ENCODE measurements at places on chromosomes 11 and 22.

- no peak for DNase-seq
Measured at GRCh38 chr11:73401217-73401923, 25.2 kb downstream of the RELT start.

GRCh38 chr11:130159657-130160497, at the start of gene ST14:
ST14 (plus strand) TSS chr11:130159782; CDS start chr11:130159980, 198 bp downstream.
- DNase-seq: no peak

GRCh38 chr11:69263736-69264052, 30.3 kb upstream of the MYEOV start:
- no peak for DNase-seq

GRCh38 chr11:16404781-16405285, 48.5 kb upstream of the SOX6 start:
- no peak for DNase-seq

- DNase-seq: no peak
Measured at GRCh38 chr11:107691000-107691750, 20.7 kb downstream of the SLN start.

DNA sequence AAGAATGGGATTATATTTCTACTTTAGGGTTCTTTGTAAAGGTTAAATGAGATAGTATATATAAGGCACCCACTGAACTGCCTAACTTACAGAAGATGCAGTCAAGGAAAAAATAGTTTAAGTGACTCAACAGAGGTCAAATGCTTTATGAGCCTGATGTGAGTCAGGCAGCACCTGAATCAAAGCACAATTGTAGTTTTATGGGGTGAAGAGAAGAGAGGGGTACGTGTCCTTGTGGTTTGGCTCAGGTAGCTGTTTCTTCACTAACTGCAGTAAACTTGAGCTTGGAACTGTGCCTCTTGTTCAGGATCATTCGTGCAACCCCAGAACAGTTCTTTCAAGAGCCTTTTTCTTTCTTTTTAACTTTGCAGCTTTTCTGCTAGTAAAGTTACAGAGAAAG, 125.2 kb upstream of the SPON1 start:
- no peak for DNase-seq

- no peak for DNase-seq
Measured at GRCh38 chr22:44711241-44711560, 9.2 kb downstream of the PRR5 start.

DNA sequence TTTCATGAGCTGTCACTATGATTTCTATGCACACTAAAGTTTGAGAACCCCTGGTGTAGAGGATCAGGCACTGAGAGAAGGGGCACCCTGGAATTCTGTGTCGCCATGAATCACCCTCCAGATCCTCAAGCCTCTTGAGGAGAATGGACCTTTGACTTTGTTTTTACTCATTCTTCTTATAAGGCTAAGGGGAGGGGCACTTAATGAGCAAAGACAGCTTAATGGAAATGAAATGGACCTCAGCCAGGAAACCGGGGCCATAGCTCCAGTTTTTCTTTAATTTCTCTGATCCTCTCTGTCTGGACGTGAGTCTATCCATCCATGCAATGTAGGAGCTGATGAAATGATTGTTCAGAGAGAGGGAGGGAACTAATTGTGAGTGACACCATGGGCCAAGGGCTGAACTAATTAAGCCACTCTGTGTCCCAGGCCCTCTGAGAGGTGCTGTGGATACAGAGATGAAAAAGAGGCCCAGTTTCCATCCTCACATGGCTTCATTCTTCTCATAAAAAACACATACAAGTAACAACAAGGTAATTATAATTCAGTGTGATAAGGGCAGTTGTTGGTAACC, 32.8 kb downstream of the OR2AT4 start:
- DNase-seq: no peak

DNA sequence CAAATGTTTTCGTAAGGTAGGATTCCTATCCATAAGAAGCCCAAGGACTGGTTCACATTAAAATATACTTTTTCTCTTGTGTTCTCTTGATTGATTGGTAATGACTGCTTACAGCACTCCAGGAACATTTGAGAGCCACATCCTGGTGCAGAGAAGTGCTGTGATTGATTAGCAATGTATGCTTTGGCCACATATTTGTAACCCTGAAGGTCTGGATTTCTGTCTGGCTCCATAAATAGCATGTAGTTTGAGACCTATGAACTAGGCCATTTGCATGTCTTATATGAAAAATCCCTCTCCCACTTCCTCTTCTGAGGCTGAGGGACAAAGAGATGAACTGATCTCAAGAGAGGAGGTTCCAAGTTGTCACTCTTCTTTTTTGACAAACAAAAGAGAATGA, 49.3 kb upstream of the CD44 start:
- no peak for DNase-seq

DNA sequence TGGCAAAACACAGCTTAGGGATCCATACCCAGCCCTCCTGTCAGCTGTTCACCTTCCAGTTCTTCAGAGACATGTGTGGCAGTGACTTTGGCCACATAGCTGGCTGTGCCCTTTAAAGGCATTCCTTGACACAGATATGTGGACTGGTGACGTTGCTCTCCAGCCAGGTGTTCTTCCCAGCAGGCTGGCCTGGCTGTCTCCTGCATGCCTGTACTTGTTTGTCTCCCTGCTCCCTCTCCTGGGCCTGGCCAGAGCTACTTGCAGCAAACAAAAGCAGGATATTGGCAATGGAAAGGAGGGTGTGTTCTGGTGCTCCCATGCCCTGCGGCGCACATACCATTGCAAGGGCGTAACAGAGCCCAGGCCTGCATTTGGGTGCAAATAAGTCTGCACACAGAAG, 38.3 kb downstream of the PIK3IP1 start:
- DNase-seq: no peak

- no peak for DNase-seq
Measured at GRCh38 chr11:2529173-2529572, 84.4 kb downstream of the KCNQ1 start.

GRCh38 chr22:31503211-31503964, 7.1 kb downstream of the SFI1 start:
- no peak for DNase-seq

DNA sequence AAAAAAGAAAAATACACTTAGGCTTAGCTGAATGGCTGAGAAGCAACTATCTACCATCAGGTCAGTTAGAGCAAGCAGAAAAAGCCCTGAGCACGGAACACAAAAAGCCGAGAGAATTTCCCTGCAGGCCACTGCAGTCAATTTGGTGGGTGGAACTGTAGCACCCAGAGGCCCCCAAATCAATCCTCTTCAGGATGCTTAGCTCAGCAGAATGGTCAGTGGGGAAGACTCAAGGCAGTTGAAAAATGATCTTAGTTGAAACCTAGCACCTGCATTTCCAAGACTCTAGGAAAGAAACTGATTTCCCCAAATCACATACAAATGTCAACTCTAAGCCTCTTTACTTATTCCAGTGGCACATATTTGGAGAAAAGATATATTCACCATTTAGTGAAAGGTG, 327.4 kb upstream of the SYN3 start:
- no peak for DNase-seq

GRCh38 chr11:80856066-80856465, 1415.2 kb upstream of the TENM4 start:
- no peak for DNase-seq

GRCh38 chr11:5722622-5723021, 13.6 kb upstream of the OR56B1 start:
- DNase-seq: no peak

GRCh38 chr11:117528097-117528721, 200.6 kb downstream of the CEP164 start:
- no peak for DNase-seq

DNA sequence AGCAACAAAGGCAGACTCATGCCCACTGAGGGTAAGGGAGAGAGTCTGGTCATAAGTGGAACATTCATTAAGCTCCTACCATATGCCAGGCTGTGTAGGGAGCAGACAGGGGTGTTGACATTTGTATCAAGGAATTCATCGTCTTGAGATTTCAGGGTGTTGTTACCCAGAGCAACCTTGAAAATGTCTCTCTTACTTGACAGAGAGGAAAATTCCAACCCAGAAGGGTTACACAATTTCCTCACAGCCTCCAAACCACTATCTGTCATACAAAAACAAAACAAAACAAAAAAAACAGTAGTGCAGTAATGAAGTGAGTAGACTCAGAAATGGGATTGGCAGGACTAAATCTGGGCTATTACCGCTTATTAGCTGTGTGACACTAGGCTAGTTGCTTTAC, 113.2 kb downstream of the MIAT start:
- no peak for DNase-seq

- no peak for DNase-seq
Measured at GRCh38 chr11:132804258-132804657, 728.0 kb downstream of the OPCML start.

DNA sequence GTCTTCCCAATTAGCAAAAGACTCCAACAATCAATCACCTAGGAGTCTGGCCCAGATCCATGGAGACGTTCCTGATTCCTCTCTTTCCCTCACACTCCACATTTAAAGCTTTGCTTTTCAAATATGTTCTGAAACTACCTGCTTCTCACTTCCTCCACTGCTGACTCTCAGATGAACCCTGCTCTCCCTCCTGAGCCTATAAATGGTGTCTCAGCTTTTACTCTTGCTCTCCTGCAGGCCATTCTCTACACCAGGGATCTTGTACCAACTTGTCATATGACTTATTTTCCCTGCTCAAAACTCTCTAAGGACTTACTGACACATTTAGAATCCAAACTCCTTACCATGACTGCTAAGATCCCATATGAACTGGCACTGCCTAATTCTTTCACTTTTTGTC, 138.4 kb upstream of the DDI1 start:
- no peak for DNase-seq

GRCh38 chr11:23555085-23555484, 694.8 kb upstream of the CCDC179 start:
- no peak for DNase-seq

DNA sequence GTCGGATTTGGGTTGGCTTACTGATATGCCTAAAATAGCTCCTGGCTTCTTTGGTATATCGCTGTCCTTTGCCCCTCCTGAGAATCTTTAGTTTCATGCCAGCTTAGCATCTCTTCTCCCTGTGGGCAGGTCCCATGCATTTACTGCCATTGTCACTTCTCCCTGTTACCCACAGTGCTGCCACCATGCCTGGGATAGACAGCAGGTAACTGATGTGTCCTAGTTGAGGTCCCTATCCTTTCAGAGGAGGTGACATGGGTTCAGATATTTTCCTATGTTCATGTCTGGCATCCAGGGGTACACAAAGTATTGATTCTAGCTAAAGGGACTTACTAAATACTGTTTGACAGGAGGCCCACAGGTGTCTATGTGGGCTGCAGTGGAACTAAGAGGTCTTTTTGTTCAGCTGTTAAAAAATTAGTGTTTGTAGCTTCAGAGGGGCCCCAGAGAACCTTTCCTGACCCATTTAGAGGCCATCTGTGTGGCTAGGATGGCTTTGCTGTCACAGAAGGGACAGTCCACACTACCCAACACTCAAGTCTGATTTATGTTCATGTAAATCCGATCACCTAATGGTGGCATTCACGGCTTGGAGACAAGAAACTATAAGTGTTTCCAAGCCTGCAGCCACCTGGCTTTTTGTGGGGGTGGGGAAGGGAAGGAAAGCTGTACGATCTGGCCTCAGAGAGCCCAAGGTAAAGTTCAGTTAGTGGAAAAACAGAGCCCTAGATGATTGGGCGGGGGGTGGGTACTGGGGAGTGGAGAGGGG, 8.5 kb downstream of the TIMP3 start:
- DNase-seq: no peak

GRCh38 chr22:37487571-37487970, 1.4 kb upstream of the MFNG start:
- no peak for DNase-seq

DNA sequence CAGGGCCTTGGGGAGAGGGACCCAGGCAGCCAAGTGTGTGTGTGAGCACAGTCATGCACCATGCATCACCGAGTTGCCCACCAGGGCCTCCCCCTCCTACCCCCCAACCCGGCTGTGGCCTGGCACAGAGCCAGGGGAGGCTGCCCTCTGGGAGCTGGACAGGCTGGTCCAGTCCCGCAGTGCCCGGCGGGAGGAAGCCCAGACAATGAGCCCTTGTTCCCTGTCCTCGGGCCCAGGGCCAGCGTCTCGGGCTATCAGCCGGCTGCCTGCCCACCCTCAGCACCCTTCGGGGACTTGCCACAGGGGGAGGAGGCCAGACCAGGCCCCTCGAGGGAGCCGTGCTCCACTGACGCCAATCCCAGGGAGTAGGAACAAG, 4.5 kb downstream of the LRRC75B start:
- DNase-seq: no peak

DNA sequence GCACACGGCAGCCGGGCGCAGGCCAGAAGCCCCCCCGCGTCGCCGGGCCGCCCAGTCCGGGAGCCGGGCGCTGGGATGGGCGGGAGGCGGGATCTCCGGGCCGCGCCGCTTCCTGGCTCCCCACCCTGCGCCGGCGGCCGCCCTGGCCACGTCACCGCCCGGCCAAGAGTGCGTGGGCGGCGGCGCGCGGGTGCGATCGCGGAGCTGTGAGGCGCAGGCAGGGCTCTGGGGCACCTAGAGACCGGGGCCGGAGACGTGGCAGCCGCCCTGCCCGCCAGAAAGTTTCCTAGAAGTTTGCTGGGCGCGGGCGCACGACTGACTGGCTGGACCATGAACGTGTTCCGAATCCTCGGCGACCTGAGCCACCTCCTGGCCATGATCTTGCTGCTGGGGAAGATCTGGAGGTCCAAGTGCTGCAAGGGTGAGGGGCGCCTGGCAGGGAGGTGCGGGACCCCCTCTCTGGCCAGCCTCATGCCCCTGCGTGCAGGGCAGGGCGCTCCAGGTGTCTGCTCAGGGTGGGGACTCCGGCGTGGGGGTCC, at the start of gene KDELR3:
Gene KDELR3 (plus strand): TSS at position 193 of the 539 bp plus-strand sequence. CDS start 138 bp downstream, at position 331.
- DNase-seq: peak; percentile 58

DNA sequence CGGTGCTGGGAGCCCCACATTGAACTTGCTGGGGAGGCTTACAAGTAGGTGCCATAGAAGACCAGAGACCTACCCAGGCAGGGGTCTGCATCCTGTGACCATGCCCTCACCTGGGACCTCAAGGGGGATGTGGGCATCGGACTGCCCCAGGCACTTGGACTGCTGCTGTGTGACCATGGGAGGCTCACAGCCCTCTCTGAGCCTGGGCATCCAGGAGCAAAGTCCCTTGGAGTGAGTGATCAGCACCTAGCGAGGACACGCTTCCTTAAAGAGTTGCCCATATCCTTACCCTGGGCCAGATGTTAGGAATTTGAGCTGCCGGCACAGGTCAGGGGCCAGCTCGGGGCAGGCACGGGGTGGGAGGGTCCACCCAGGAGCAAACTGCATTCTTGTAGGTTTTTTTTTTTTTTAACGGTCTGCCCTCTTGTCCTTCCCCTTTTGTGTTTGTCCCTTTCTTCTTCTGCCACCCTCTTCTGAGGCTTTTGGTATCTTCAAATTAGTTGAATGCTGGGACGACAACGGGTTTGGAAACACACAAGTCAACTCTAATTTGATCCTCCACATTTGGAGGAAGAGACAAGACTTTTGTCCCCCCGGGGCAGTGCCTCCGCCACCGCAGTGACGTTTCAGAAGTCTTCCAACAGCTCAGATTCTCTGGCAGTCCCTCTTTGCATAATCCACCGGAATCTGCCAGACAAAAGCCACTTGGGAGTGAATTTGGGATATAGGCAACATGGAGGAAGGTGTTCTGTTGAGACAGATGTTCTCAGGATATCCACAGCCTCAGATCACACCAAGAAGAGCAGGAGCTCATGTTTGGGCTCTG, 46.1 kb upstream of the LINC01488 start:
- no peak for DNase-seq
